ENCODE measurements at places on chromosomes 3 and 15.

DNA sequence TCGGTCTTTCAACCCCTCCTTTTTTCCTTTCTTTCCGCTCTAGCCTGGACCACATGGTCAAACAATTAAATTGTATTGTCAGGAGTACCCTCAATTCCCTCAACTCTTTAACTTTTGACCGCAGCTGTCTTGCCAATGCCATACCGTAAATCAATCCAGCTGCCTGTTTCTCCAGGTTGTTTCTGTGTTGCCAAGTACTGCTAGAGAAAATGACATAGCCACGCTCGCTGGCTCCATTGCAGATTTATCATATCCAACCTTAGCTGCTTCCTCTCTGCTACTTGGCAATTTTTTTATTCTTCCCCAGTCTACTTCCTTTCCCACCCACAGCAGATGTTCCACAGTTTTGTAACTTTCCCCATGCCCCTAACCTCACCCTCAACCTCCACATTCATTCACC, 60.0 kb downstream of the ZNF385D start:
- DNase-seq, result no peak

GRCh38 chr3:126126811-126127431, 43.0 kb upstream of the SLC41A3 start:
- DNase-seq, result no peak

GRCh38 chr3:85758442-85758841, 799.7 kb downstream of the CADM2 start:
- DNase-seq, result no peak

GRCh38 chr15:77646104-77646694, 13.5 kb upstream of the LINGO1 start:
- no peak for DNase-seq

DNA sequence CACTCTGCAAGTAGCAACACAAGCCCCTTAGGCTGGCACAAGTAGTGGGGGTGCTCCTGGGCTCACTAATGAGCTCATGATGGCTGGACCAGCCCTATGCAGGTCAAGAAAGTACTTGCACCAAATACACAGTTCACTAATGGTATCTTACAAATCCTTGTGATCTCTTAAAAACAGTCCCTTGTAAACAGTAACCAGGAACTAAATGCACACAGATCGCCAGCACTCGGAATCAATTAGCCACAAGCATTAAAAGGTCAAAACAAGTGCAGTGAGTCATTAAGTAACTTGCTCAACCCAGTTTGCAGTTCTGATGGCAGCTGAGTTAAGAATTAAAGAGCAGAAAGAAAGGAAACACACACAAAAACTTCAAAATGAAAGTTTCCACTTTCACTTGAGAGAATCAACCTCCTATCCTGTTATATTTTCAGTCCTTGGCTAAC, 43.2 kb downstream of the ARHGEF3 start:
- peak; percentile 93 for DNase-seq

DNA sequence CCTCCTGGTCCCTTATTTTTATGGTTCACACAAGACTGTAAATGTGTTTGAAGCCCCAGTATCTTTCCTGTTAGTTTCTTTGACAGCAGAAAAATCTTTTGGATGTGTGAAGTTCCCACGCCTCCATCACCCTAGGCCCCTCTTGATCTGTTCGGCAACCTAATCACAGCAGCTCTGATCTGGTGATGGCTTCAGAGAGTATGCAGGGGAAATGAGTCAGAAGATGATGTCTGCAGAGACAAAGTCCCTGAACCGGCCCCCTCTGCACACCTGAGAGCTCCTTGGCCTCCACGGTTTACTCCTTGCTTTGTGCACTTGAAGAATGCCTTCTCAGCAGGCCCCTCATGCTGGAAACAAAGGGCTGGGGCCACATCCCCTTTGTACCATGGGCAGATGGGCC, 63.5 kb downstream of the CLDN11 start:
- no peak for DNase-seq

GRCh38 chr15:57892181-57892580, 173.3 kb downstream of the ALDH1A2 start:
- peak; percentile 65 for DNase-seq

DNA sequence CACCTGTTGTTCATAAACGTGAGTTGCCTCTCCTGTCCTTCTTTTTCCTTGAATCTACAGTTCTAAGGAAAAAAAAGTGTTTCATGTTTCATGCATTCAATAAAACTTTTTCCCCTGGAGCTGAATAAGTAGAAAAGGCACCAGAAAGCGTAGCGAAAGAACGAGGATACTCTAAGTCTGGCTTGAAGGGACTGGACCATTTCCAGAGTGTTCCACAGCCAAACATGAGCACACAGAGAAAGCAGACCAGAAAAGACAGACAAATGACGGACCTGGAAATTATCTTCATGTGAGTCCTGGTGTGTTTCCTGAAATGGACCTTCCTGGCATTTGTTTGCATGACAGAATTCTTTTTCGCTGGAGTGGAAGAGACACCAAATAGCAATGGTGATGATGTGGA, 204.7 kb downstream of the SV2B start:
- peak; percentile 1 for DNase-seq

DNA sequence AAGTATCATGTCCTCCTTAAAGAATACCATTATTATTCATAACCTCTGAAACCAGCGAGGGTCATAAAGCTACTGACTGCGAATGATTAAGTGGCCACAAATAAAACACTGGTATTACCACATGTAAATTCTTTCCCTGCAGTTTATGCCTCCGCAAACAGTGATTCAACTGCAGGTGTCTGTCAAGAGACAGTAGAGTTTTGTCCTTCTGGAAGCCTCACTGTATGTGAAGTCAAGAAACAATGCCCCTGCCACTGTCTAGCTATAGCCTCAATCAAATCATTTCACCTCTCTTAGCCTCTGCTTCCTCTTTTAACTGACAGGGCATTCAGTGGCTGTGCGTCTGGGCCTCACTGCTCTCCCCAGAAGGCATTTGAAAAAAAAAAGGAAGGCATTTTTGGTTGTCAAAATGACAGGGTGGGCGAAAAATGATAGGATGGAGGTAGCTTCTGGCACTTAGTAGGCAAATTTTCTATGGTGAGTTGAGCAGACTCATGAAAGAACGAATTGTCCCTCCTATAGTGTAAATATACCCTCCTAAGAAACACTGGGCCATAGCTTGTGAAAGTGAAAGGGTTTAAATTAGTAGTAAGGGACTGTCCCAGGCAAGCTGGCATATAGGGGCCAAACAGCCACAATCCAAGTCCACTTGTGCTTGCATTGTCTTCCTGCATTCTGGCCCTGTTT, 66.7 kb downstream of the FILIP1L start:
- peak; percentile 94 for DNase-seq

- no peak for DNase-seq
Observed at GRCh38 chr3:194900854-194901522, 215.3 kb downstream of the FAM43A start.

- no peak for DNase-seq
Observed at GRCh38 chr3:134965865-134966481, 170.9 kb downstream of the EPHB1 start.

DNA sequence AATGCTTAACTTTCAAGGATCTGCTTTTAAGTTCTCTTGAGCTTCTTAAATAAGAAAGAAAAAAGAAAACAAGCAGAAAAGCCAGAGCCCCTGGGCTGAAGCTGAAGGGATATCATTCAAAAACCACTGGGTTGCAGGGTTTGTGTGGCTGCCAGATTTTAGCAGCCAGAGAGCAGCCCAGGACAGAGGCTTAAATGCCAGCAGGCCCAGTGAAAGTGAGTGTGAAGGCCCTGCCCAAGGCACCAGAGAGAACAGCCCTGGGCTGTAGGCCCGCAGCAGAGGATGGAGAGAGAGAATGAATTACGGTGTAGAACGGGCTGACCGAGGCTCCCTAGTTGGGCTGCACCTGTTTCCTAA, 106.3 kb upstream of the BOC start:
- DNase-seq, result no peak

GRCh38 chr3:194868831-194869230, 183.1 kb downstream of the FAM43A start:
- DNase-seq, result no peak

DNA sequence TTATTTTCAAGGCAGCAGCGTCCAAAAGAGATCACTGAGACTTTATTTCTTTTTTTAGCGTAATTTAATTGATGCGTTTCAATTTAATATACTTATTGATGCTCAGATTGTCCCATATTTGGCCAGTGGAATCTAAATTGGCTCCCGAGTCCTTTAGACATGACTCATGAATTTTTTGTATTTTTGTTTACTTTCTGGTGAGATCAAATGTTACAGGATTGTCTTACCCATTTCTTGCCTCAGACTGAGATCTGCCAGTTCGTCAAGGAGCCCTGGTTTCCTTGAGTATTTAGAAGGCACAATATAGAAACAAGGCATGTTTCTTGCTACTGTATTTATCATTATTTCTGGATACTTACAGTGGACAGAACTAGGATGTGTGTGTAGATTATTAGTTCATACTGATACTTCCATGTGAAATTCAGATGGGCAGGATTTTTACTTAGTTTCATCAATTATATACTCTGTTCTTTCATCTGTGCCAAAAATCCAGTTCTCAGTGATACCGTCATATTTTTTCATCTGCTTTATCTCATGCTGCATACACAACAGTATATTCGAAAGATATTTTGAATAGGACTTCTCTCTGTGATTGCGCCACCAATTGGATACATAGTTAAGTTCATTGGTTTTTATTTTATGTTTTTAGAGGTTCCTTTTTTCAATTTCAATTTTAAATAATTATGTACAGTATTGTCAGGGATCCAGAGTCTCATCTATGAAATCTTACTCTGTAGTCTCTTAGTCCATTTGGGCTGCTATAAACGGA, 436.9 kb upstream of the C2CD4B start:
- peak; percentile 49 for DNase-seq

GRCh38 chr3:5153074-5153473, 31.0 kb downstream of the ARL8B start:
- no peak for DNase-seq

DNA sequence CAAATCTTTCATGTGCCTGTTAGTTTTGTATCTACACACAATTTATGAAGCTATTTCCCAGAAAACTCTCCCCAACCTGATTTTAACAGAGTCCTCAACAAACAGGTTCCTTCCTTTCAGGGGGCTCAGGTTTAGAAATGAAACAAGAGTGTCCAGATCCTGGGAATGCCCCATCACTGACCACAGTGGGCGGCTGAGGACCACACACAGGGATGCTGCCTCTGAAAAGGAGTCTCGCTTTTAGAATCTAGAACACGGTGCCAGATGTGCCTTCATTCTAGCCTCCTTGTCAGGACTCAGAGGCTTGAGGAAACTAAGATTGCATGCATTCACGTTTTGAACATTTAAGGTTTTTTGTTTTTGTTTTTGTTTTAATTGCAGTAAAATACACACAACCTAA, 115.0 kb downstream of the FOXB1 start:
- DNase-seq, result no peak

DNA sequence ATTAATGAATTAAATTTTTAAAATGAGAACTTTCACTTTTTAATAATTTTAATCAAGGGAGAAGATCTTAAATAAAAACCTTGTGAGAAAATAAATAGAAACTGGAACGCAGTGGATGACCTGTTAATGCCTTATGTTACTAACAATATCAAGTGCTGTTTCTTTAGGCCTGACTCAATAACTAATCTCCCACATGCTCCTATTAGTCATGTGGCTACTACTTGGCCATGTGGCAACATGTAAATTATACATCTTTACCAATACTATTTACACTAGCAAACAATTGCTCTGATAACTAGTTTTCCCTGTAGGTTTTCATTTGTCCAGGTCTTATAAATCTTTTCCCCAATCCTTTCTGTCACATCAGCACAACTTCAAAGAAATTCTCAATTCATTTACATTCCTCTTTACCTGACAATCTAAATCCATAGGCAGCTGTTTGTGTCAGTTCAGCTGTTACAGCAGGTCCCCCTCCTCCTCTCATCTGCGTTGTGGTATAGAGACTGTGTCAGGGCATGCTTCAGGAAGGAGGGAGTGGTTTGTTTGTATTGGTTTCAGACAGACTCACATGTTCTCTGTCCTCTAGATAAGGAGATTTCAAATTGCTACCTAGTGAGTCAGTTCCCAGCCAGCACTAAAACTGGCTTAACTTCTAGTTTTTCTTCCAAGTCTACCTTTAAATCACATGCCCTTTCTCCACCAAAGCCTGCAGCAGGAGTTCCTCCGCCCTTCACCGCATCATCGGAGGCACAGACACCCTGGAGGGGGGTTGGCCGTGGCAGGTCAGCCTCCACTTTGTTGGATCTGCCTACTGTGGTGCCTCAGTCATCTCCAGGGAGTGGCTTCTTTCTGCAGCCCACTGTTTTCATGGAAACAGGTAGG, 11.3 kb upstream of the C3orf52 start:
- DNase-seq, result peak; percentile 87

DNA sequence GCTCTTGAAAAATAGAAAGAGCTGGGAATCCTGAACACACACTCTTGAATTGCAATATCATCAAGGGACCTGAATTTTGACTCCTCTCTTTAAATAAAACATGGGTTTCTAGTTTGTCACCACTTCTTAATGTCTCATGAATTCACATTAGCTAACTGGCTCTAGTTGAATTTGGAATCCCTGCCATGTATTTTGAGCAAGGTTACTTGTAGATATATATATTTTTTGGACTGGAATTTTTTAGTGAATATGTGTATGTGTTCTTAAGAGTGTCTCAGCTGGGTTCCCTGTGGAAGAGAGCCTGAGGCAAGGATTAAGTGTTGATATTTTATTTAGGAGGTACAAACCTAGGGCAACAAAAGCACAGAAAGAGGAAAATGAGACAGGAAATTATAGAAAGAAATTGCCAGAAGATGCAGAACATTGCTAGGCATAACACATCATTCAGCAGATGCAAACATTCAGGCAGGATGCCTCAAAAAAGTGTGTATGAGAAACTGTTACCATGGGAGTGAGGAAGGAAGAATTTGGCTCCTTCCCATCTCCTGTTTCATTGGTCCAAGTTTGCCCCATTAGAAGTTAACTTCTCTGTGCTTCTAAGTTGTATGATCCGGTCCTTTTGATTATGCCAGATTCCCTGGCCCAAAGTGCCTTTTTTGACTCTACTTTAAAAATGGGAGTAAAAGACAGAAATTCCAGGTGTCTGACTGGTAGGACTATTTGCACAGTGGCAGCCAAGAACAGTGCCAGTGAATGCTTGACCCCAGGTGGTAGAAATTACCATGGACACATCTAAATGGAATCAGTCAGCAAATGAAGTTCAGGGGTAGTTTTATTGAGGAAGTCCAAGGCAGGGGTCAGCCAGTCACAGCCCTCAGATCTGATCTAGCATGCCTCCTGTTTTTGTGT, 253.7 kb upstream of the TGFBR2 start:
- DNase-seq, result no peak

GRCh38 chr3:124292329-124292728, 300.4 kb upstream of the ROPN1 start:
- no peak for DNase-seq

- DNase-seq, result no peak
Observed at GRCh38 chr15:89058876-89059405, 29.3 kb upstream of the ABHD2 start.

DNA sequence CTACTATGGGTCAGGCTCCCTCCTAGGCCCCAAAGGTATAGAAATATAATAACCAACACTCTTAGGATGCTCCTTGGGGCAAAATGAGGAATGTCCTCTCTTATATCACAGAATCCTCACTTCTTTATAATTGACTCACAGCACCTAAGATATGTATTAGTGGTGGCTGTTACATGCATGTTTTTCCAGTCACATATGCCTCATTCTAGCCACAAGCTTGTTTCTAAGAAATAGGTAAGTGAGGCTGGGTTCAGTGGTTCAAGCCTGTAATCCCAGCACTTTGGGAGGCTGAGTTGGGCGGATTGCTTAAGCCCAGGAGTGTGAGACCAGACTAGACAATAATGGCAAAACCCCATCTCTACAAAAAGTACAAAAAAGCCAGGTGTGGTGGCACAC, 57.9 kb upstream of the PSMD6 start:
- no peak for DNase-seq

All from fibroblast of mammary gland (primary cell).